Femur (tissue), 1 donor: ENCODE measurements at places on chromosomes 3 and 15.

DNA sequence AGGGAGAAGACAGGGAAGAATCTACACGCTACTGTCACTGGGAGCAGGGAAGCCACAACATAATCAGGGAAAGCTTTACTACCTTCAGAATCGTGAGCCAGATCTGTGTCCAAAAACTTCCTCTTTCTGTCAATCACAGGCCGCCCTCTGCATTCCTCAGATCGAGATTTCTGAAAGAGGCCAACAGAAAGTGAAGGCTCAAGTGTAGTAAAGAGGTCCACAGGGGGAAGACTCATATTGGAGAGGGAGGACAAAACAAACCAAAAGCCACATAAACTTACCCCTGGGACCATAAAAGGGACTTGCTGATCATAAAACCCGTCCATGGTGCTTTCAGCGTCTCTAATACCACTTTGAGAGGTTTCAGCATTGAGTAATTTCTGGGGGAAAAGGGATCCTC is 3.3 kb downstream of the ETV5 start:
- DNase-seq, result no peak

GRCh38 chr15:77037388-77038209 is 33.3 kb downstream of the TSPAN3 start:
- peak; percentile 19 for DNase-seq

DNA sequence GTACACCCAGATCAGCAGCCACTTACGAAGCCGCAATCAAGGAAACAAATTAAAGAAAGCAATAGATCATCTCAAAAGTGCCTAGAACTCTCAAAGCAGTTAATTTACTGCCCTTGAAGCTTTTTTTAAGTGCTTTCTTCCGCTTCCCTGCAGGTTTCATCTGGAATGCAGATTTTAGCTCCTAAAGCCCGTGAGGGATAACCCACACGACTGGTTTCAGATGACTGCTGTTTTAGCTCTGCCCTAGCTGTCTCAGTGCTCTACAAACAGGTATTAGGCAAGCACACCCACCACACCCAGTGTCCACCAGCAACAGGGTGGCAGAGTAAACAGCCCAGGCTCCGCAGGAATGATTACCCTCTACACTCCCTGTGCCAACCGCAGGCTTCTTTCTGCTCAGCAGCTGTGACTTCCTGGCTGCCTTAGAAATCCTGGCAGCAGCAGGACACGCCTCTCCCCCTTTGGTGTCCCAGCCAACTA is 126.0 kb downstream of the FMN1 start:
- DNase-seq, result peak; percentile 81

DNA sequence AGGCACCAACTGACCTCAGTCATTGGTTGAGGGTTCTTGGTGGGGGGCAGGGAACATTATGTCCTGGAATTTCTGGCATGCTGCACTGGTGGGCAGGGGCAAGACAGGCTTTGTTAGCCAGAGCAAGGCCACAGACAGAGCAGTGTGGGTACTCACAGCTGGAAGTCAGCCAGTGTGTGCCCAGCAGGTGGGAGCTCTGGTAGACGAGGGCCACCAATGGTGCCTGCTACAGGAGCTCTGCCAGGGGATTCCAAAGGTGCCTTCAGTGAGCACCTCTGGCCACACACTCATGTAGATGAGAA is 31.3 kb downstream of the CYP8B1 start:
- no peak for DNase-seq

GRCh38 chr15:51368751-51369450 is 27.4 kb downstream of the GLDN start:
- no peak for DNase-seq
